IPS DF 19.7 (cell line): ENCODE measurements at places on chromosomes 3 and 15.

DNA sequence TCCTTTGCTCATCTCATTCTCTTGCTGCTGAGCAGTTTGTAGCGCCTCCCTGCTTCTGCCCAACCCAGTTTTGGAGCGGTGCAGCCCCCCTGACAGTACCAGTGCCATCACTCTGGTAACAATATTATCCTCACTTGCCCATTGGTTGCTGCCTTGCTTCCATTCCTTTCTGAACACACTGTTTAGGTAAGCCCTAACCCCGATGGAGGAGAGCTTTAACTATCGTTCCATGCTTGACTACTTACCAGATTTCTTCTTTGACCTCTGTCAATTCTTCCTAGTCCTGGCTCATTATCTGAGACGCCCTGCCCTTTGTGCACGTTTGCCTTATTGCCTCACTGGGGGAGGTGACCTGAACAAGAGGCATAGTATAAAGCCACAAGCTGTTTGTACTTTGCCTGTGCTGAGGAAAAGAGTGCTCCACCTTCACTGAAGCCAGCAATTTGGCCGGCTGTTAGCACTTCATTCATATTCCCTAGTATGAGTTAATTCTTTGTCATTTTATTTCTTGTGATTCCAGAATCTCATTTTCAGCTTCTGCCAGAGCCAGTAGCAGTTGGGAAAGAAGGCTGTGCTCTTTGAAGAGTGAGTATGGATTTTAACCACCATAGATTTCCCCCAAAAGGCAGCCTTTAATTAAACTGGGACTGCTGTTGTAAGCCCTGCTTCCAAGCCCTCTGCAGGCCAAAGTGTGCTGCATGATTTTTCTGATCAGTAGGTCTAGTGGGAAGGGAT lies 11.9 kb downstream of the ABHD6 start:
- DNase-seq, result no peak

- no peak for DNase-seq
Measured at GRCh38 chr15:27820722-27821121, 278.4 kb downstream of the OCA2 start.

DNA sequence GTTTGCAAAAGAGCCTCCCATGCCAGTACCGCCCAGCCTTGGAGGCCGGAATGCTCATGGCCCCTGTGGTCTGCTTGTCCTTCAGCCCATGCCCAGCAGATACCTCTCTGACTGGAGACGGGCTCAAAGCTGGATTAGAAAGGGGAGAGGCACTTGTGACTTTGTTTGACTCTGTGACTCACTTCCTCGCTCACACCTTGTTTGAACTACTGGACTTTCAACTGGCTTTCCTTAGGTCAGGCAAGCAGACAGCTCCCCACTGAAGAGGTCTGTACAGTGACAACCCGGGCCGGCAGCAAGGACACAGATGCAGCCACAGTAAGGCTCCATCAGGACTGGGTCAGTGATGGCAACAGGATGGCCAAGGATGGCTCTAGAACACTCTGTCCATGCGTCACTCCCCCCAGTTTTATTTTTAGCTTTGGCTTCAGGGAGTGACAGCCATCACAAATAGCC lies 98.6 kb upstream of the ABHD17C start:
- DNase-seq, result no peak

DNA sequence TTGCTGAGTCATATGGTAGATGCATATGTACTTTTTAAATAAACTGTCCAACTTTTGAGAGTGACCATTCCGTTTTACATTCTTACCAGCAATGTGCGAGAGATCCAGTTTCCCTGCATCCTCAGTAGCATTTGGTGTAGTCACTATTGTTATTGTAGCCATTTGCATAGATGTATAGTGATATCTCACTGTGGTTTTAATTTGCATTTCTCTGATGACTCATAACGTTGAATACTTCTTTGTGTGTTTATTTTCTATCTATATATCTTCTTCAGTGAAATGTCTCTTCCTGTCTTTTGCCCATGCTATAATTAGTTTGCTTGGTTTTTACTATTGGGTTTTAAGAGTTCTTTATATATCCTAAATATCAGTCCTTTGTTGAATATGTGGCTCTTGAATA lies 255.7 kb upstream of the GRM7 start:
- DNase-seq, result no peak

- DNase-seq, result no peak
Measured at GRCh38 chr15:57509126-57509525, 82.6 kb upstream of the MYZAP start.

DNA sequence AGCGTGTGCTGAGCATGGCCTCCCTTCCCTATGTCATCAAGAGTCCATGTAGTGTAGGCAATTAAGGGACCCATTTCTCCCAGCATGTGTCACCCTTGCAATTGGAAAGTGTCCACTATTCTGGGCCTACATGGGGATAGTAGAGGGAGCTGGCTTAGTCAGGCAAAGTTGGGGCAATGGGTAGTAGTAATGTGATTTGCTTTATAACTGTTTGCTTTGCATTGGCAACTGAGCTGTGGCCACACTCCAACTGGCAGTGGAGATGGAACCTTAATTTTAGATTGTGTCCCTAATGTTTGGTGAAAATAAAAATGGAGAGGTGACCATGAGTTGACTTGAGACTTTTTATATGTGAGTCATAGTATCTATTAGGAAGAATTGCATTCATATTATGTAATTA lies 97.7 kb upstream of the SAMMSON start:
- DNase-seq, result no peak

DNA sequence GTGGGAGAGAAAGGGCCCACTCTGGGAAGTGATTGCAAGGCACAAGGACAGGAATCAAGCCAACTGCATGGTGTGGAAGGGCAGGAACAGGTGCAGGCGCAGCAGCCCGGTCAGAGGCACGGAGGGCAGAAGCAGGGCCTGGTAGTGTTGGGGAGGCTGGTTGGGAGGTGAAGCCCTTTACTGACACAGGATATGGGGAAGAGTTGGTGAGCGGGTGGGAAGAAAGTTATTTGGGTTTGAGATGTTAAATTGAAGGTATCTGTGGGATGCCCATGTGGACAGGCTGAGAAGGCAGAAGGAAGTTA lies 83.6 kb upstream of the ABHD2 start:
- no peak for DNase-seq

DNA sequence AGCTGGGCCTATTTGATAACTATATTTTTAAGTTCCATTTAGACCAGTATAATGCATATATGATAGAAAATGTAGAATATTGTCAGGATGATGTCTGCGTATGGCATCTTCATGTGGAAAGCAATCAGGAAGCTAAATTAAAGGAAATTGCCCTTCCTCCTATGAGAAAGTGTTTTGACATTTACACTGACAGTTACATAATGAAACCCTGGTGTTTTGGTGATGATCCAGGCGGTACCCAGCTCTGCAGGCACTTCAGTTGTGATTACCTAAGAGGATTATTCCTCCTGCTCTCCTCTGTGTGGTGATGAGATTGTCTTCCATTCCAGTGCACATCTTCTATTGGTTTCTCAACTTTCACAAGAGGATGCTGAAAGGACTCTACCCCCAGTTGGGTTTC lies 126.5 kb upstream of the MITF start:
- DNase-seq, result no peak

DNA sequence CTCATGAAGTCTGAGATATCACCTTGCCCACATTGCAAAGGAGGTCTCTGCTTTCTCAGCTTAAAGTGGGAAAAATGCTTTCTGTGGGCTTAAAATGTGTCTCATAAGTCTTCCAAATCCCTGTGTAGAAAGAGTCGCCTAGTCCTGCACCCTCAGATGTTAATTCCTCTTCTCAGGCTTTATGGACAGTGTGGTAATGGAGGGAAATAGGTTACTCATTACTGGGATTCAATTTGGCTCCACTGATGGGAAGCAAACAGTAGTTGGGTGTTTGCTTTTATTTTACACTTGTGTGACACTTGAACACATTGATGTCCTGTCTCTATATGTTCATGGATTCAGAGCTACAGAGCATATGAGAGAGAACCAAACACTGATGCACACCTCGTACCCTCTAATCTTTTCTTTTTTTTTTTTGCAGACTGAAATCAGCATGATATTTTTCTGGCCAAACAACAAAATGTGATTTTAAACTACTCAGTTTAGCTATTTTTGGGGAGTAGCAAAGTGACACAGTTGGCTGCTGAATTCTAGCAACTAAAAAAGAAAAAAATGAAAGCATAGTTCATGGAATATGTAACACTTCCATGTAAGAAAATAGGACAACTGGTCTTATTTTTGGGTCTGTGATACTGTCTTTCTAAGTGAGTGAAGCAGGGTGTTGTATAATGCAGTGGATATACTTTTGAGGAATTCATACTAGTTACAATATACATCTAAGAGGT lies 8.6 kb downstream of the PTPRG start:
- DNase-seq, result no peak

DNA sequence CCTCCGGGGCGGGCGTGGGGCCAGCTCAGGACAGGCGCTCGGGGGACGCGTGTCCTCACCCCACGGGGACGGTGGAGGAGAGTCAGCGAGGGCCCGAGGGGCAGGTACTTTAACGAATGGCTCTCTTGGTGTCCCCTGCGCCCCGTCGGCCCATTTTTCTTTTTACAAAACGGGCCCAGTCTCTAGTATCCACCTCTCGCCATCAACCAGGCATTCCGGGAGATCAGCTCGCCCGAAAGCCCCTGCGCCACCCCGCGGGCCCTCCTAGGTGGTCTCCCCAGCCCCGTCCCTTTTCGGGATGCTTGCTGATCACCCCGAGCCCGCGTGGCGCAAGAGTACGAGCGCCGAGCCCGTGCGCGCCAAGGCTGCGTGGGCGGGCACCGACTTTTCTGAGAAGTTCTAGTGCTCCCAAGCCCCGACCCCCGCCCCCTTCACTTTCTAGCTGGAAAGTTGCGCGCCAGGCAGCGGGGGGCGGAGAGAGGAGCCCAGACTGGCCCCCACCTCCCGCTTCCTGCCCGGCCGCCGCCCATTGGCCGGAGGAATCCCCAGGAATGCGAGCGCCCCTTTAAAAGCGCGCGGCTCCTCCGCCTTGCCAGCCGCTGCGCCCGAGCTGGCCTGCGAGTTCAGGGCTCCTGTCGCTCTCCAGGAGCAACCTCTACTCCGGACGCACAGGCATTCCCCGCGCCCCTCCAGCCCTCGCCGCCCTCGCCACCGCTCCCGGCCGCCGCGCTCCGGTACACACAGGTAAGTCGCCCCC lies at the start of gene THBS1:
Gene THBS1, plus strand, starts transcription at position 595 of the 757 bp plus-strand sequence. CDS start 779 bp downstream, outside the sequence.
- DNase-seq, result peak; percentile 69

- no peak for DNase-seq
Measured at GRCh38 chr15:91881569-91882297, 28.2 kb downstream of the SLCO3A1 start.

DNA sequence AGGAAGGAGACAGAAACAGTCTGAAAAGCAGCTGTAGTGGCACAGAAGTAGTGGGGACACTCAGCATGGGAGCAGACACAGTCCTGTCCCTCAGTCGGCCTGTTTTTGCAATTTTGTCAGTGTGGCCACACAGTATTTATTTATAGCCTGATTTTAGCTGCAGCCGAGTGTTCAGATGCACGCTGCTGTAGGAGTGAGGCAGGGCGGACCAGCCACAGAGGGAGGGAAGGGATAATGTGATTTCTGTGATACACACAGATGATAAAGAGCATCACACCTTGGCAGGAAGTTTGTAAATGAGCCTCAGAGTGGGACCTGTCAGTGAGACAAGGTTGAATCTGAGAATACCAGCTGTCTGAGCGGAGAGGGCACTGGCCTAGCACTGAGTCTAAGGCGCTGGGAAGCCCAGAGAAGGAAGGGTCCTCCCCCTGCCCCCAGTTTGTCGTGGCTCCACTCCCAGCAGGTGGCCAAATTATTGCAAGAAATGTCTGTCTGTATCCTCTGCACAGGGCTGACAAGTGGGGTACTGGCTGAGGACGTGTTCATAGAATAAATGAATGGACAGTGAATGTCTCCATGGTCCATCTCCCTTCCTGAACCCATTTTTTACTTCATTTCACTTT lies 3.8 kb downstream of the PSTPIP1 start:
- no peak for DNase-seq

- DNase-seq, result no peak
Measured at GRCh38 chr3:73225146-73225855, 163.8 kb downstream of the EBLN2 start.

GRCh38 chr15:100891307-100892012 lies 11.8 kb downstream of the ALDH1A3 start:
- DNase-seq, result no peak

DNA sequence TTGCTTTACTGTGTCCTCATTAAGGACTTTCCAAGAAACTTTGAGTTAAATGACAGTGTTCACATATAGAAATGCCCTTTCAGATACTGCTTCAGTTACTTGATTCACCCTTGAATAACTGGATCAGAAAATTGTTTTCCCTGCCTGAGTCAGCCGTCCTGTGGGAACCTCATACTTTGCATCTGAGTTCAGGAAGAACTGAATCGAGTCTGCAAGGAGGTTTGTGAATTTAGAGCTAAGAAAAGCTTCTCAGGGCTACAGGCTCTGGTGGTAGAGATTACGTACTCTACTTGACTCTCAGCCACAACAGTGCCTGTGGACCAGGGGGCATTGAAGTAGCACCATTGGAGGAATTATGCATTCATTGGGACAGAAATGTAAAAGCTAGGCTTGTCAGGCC lies 252.4 kb upstream of the C2CD4B start:
- DNase-seq, result no peak

GRCh38 chr3:50661321-50661837 lies 13.3 kb upstream of the DOCK3 start:
- no peak for DNase-seq

DNA sequence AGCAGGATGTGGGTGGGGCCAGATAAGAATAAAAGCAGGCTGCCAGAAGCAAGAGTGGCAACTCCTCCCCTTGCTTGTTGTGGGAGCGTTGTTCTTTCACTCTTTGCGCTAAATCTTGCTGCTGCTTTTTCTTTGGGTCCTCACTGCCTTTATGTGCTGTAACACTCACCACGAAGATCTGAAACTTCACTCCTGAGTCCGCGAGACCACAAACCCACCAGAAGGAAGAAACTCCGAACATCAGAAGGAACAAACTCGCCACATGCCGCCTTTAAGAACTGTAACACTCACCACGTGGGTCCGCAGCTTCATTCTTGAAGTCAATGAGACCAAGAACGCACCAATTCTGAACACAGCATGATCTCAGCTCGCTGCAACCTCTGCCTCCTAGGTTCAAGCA lies 72.9 kb downstream of the IL12A start:
- no peak for DNase-seq

DNA sequence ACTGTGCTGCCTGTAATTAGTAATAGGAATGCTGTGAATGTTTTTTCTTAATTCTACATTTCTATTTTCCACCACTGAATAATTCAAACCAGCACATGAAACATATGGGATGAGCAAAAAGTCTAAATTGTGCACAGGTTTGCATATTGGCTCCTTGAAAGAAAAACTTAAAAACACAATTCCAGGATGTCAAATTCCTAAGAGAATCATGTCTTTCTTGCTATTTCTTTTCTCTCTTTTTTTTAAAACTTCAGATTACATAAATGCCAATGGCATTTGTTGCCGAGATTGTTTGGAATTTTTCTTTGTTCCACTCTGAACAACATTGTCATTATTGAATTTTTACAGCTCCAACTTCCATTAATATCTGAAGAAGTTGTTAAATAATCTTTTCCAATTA lies 60.8 kb downstream of the VGLL3 start:
- no peak for DNase-seq
